Stimulated activated CD8-positive, alpha-beta memory T cell treated with anti-CD3 and anti-CD28 coated beads, Interleukin-4, amount 100 ng/mL, for 1 hour (primary cell): ENCODE measurements at places on chromosomes 13 and 19.
A peak's percentile ranks its signal among the peaks of the same experiment; 100 is the strongest.

DNA sequence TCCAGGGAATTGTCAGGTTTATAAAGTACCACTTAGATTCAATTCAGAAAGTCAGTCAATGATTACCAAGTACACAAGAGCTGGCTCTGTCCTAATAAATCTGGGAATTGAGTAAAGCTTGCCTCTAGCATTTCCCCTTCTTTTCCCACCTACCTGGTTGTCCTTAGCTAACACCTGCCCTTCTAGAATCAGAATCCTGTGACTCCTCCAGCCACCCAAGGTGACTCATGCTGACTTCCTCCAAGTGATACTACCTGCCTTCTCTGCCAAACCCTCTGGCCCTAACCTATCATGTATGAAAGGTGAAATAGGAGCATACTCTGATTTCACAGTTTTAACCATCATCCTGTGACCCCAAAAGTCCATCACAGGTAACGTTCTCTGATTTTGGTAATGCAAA lies 151.2 kb downstream of the DIAPH3 start:
- no peak for DNase-seq

DNA sequence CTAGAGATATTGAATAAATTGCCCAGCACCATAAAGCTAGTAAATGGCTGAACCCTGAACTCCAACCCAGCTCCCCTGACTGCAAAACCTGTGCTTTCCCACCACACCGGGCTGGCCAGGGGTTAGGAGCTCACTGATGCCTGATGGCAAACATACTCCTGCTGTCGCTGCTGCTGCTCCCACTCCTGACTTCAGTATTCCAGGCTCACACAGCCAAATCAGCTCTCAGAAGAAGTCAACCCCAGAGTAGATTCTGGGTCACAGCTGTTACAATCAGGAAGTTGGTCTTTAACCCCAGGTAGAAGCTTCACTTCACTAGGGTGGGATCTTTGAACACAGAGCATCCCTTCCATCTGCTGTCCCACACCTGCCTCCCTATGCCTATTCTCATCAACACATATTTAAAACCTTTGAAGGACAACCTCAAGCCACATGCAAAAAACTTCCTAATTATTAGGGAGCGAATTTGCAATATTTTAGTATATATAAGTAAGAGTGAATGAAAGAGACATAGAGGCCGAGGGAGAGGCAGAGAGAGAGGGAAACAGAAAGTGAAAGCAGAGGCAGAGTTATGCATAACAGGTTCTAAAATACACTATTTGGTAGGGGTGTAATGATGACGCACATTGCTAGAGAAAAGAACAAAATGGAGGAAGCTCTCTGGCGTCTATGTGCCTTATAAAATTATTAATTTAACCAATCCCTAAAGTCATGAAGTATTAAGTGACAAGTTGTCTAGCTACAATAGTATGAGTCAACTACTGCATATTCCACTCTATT lies 99.4 kb upstream of the SERP2 start:
- no peak for DNase-seq

DNA sequence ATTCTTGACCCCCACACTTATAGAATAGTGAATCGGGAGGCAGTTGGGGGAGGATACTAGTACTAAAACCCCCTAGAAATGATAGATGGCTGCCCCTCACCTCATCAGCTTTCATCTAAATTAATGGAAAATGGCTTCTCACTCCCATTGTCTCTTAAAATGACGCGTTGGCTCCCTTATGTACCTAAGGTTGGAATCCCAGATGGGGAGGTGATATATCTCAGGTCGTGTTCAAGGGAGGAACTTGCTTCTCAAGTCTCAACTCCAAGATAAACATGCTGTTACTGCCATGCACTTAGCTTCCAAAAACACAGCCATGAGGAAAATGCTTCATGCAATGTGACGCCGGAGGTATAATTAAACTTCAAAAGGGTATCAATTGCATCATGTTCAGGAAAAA lies 18.8 kb upstream of the UBE2L5 start:
- DNase-seq: no peak

DNA sequence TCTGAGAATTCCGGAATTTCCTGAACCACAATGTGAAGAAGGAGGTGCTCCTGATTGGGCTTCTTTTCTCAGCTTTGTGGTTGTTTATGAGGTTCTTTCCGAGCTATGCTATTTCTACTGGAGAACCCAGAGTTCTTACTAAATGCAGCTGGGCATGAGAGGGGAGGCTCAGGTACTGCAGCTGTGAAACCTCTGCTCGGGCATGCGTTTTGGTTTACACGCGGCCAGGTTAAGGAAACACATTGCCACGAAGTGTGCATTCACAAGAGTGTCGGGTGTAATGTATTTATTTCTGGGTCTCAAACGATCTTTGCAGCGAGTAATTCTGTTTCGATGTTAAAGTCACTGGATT lies 661 bp upstream of the MIR17HG start:
- peak; percentile 7 for DNase-seq

GRCh38 chr13:49584771-49585182 lies 581 bp downstream of the RCBTB1 start:
- no peak for DNase-seq

- DNase-seq: no peak
Measured at GRCh38 chr13:40530961-40531360, 135.5 kb downstream of the FOXO1 start.

- DNase-seq: no peak
Measured at GRCh38 chr13:95509521-95510310, 42.8 kb upstream of the CLDN10 start.

DNA sequence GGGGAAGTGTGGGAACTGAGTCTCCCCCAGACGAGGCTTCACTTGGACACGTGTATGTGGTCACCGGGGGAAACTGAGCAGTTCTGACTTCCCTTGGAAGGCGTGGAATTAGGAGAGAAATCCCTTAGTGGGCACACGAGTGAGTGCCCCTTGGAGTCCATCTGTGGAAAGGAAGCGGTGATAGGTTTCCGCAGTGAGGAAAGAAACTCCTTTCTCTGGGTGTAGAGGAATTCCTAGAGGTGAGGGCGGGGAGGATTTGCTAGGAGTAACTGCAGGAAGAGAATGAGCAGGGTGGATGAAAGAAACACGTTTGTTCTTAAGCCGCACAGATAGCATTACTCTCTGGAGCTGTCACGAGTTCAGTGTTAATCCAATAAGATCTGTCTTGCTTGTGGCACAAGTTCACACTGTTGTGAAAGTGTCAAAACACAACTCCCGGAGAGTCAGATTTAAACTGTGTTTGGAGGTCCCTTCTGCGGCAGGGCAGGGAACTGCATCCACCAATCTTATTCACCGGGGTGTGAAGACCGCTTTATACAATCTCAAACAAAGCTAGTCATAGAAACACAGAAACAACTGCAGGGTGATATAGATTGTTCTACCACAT lies 1.2 kb downstream of the KL start:
- DNase-seq: no peak

GRCh38 chr13:45473627-45474026 lies 8.9 kb downstream of the COG3 start:
- DNase-seq: no peak

DNA sequence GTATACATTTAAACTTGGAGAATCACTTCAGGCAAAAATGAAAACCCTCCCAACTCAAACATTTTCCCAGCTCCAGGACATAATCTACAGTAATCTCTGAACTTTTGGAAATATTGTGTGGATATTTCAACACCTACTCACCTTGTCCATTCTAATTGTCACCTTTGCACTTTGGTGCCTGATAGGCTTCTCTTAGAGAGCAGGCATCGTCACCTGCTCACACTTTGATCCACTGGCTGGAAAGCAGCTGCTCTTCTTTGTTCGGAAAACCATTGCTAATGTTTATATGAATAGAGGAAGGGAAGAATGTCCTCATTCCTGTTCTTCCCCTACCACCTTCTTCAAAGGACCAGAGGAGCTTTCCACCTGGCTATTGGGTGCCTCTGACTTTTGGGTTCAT lies 411.2 kb downstream of the FGF9 start:
- no peak for DNase-seq

DNA sequence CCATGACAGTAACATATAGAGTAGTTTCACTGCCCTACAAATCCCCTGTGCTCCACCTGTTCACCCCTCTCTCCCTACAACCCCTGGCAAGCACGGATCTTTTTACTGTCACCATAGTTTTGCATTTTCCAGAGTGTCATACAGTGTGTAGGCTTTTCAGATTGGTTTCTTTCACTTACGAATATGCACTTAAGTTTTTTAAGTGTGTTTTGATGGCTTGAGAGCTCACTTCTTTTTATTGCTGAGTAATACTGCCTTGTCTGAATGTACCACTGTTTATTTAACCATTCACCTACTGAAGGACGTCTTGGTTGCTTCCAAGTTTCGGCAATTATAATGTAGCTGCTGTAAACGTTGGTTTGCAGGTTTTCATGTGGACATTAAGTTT lies 175.1 kb downstream of the ITGBL1 start:
- DNase-seq: no peak
